LHCN-M2 (cell line): ENCODE measurements at places on chromosomes 3 and 15. TPM values are rescaled to one million over a fixed set of nuclear protein-coding genes. Genes with fewer than 3 reads are reported as not detected.

DNA sequence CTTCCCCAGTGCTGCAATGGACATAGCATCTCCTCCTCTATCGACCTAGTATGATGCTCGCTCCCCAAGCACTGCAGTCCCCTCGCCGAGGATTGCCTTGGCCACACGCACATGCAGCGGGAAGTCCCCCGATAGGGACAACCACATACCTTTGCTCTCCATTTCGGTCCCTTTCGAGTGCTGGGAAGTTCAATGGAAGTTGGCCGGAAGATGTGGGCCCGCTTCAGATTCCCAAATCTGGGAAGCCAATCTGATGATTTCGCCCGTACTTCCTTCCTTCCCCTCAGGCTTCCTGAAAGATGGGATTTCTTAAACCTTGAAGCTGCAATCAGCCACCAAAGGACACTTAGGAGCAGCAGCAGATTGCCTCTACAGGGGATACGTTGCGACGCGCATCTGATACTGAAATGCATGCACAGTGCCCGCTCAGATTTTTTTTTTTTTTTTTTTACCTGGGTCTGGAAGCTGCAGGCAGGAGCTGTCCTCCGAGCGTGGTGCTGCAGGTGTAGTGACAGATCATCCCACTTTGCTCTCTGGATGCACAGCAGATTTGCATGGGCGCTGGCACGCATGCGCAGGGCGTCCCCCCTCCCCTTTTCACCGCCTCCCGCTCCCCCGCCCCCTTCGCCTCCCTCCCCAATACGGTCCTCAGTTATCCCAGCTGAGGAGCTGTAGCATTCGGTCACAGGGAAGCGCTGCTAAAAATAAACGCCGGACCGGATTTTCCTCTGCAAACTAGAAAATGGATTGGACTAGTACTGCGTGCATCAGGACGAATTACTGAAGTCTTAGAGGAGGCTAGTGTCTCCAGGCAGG lies at the start of gene FGF12:
TSS of gene FGF12 (minus strand) at position 510 of the 816 bp plus-strand sequence.
- peak; percentile 15 for DNase-seq

GRCh38 chr15:74425630-74426029 lies 8.1 kb downstream of the SEMA7A start:
- DNase-seq: no peak

DNA sequence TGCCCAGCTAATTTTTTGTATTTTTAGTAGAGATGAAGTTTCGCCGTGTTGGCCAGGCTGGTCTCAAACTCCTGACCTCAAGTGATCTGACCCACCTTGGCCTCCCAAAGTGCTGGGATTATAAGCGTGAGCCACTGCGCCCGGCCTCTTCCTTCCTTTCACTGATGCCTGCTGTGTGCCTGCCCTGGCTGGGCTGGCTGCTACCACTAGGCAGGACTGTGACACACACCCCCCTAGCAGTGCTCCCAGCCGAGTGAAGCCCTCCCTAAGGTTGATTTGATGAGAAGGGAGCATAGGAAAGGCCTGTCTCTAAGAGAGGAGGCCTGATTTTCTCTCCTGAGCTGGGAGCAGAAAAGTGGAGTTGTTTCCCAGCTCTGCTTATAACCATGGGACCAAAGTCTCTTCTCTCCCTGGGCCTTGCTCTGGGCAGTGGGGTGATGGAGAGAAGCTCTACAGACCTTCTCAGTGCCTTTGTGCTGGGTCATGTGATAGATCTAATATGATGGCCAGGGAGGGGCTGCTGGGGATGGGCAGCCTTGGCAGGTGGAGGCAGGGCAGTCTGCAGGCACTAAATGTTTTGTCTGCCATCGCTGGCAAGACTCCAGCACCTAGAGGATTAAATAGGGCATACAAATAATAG lies 20.1 kb upstream of the SFMBT1 start:
- DNase-seq: no peak

GRCh38 chr3:193701953-193702635 lies 109.1 kb downstream of the OPA1 start:
- DNase-seq: no peak

DNA sequence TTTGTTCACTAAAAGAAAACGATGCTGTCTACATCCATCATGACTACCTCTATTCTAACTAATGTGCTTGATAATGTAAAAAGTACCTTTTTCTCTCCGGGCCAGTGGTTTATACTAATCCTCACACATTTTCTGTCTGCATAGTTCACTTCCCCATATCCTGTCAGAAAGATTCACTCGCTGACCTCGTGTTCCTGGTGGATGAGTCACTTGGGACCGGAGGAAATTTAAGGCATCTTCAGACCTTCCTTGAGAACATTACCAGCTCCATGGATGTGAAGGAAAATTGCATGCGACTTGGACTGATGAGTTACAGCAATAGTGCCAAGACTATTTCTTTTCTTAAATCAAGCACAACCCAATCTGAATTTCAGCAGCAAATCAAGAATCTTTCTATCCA lies 33.8 kb downstream of the COL6A5 start:
- peak; percentile 80 for DNase-seq

- no peak for DNase-seq
These were observed 10.3 kb upstream of the SLCO2A1 start for GRCh38 chr3:134040066-134040465.

DNA sequence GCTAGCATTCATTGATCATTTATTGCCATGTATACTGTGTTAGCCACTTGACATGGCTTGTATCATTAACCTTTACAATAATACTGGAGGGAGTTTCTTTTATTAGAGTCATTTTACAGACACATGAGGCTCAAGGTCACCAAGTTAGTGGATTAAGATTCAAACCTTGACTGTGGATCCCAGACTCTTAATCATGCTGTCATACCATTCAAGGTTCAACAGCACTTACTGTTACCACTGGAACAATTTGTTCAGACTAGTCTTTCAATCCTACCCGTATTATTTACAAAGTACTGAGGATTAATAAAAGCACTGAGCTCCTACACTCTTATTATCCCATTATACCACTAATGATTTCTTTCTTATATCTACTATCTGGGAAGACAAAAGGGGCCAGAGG lies 1.2 kb downstream of the COX17 start:
- no peak for DNase-seq

GRCh38 chr15:62561059-62561519 lies 396.0 kb upstream of the C2CD4B start:
- DNase-seq: no peak

DNA sequence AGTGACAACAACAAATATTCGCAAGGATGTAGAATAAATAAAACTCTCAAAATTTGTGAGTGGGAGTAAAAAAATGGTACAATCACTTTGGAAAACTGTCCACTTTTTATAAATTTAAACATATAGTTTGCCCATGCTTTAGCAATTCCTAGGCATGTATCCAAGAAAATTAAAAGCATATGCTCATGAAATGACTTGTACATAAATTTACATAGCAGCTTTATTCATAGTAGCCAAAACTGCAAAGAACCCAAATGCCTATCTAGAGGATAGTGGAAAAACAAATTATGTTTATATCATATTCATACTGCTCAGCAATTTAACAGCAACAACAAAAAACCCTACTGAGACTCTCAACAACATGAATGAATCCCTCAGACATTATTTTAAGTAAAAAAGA lies 363.6 kb upstream of the CCDC54 start:
- DNase-seq: no peak

- DNase-seq: no peak
These were observed 75.0 kb downstream of the GABRB3 start for GRCh38 chr15:26697913-26698312.

- no peak for DNase-seq
These were observed 24.8 kb downstream of the EFCC1 start for GRCh38 chr3:129025691-129026435.

- DNase-seq: no peak
These were observed 4.7 kb downstream of the WWTR1 start for GRCh38 chr3:149653136-149653535.

GRCh38 chr15:64211696-64212095 lies 48.9 kb upstream of the PPIB start:
- DNase-seq: no peak

- no peak for DNase-seq
These were observed 2.8 kb downstream of the UBE2E1 start for GRCh38 chr3:23808525-23808924.

GRCh38 chr15:50358845-50359244 lies 3.8 kb upstream of the GABPB1 start:
- peak; percentile 51 for DNase-seq

- DNase-seq: no peak
These were observed 980.3 kb downstream of the CADM2 start for GRCh38 chr3:85939074-85939482.

DNA sequence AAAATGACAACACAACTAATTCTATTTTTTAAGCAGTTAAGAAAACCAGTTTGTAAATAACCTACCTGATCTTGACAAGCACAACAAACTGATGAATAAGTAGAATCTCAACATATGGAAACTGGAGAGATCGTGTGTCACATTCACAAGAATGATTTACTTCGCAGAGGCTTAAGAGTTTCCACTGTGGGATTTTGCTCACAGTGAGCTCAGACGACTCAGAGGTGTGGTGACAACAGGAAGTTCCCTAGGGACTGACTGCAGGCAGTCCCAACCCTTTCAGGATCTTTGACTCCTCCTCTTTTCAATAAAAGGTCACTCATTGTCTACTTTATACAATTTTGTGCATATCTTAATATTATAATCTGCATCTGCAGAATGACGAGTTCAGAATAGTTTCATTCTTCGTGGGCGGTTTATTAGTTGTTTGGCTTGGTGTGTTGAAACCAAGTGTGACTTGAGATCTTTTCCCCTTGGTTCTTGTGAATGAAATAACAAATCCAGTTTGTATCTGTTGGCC lies at the start of gene LIPH:
TSS of gene LIPH (minus strand) at position 231 of the 520 bp plus-strand sequence. CDS start at position 114, 117 bp downstream.
- peak; percentile 35 for DNase-seq

DNA sequence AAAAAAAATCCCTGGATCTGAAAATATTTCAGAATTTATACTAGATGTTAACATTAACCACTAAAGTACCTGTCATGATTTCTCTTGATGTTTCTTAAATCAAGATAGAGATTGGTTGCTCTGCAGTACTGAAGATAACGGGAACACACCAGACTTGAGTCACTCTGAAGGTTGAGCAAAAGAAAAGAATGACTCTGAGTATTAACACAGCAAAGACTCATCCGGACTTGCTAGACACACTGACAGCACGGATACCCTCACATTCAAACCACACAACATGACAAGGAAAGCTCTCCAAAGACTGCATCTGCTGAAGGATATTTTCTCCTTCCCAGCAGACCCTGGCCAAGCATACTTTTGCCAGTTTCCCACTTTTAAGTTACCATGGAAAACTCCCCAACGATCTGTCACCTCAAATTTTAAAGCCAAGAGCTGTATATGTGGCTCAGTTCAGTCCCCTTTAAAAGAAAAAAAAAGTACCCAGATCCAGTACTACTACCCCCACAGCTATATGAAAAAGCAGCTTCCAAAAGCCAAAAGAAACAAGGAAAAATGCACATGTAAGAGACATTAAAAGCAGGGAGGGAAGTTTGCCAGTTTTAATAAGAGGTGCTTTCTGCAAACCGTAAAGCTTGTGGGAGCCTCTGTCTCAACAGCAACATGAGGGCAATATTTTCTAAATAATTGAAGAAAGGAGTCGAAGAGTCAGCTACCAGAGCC lies 8.3 kb downstream of the EOGT start:
- DNase-seq: no peak

GOLGA8T gene
- not detected in 2 replicates for total RNA-seq

CFAP20DC gene
- 5.1 and 8.2 TPM in 2 replicates for total RNA-seq

PODXL2 gene
- 4.3 and 6.1 TPM in 2 replicates for total RNA-seq

TMCO5A gene
- total RNA-seq: not detected in 2 replicates

SNTN gene
- total RNA-seq: not detected in 2 replicates

SLC9C1 gene
- total RNA-seq: not detected in 2 replicates

DPPA2 gene
- total RNA-seq: not detected in 2 replicates

CMTM8 gene
- total RNA-seq: 7.0 and 7.1 TPM in 2 replicates

CYP19A1 gene
- 2.6 TPM in 2 replicates for total RNA-seq
